Activated T-cell treated with anti-CD3 and anti-CD28 coated beads, Interleukin-2, amount 50 U/mL, for 48 hours (primary cell): ENCODE measurements at places on chromosomes 6 and 20.
A peak's percentile ranks its signal among the peaks of the same experiment; 100 is the strongest.

DNA sequence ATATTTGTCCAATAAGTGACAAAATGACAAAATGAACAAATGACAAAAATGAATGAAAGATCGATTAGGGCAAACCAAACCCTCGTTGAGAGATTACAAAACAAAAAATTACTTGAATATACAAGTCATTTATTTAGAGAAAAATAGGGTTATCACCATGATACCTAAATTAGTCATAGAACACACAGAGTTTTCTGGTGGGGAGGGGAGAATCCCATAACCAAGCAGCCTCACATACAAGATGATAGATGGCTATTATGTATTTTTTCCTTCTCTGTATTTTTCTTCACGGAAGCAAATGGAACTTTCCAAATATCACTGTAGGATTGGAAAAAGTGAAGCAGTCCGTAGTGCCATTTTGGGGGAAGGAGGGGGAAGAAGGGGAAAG lies 28.5 kb upstream of the BMP6 start:
- no peak for DNase-seq

- no peak for DNase-seq
Measured at GRCh38 chr6:18663011-18663410, 275.9 kb downstream of the RNF144B start.

- no peak for DNase-seq
Measured at GRCh38 chr6:156912431-156912830, 135.3 kb downstream of the ARID1B start.

DNA sequence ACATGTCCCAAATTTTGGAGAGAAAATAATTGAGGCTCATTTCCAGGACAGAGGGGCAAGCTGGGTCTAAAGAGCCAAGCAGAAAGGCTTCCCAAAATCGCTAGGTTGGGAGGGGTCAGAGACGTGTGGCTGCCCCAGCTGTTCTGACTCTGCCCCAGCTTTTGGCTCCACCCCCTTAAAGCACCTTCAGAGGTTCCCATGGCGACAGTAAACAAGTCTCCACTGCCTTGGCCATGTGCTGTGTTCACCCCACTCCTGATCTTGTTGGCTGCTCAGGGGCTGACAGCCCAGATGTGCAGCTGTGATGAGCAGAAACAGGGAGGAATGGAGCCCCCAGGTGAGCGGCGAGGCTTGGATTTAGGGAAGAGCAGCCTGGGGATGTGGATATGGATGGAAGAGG lies 72.8 kb upstream of the SPTLC3 start:
- no peak for DNase-seq

- no peak for DNase-seq
Measured at GRCh38 chr20:57525328-57526086, 567 bp upstream of the CTCFL start.

DNA sequence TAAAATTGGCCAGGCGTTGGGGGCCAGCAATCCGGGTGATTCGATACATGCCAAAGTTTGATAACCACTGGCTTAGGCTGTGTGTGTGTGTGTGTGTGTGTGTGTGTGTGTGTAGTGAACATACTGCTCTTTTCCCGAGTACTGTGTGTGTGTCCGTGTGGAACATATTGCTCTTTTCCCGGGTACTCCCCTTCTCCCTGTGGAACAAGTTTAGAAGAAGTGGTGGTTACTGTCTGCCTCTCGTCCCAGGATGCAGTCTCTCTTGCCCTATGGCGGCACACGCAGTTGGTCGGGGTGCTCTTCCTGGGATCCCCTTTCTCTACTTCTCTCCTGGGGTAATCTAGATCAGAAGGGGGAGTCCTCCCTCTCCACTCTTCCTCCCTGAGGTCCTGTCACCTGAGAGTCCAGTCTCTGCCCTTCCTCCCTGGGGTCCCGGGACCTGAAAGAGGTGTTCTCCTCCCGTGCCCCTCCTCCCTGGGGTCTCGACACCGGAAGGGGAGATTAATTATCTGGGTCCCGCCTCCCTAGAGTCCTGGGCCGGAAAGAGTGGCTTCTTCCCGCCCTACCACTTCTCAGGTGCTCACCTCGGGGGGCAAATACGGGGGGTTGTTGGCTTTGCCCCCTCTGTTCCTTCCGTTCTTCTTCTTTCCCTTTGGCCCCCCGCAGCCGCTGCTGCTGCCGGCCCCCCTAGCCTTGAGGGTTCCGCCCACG lies 516 bp downstream of the GTPBP2 start:
- DNase-seq = peak; percentile 72

DNA sequence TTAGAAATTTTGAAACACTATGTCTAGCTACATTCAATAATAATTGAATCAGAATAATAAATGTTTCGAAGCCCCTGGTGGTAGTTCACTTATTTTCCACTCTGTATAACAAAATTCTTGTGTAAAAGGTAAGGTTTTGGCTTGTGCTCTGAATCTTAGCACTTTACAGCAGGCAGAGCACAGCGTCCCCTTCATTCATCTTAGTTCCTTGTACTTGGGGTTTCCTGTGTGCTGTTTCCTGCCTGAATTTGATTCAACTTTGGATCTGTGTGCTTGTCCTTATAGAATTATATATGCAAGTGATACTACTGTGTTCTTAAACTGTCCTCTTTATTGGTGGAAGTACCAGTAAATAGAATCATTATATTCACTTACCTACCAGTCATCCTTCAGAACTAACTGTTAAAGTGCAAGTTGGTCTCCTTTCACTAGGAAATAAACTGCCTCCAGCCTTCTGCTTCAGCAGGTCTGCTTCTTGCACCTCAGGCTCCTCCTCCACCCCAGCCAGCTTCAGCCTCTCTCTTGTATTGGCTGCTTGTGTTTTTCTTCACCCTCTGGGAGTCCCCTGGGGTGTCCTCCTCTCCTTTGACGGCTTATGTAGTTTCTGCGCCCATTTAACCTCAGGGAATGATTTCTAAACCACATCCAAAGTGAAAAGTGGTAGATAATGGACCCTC lies 28.8 kb upstream of the TULP4 start:
- DNase-seq = no peak

DNA sequence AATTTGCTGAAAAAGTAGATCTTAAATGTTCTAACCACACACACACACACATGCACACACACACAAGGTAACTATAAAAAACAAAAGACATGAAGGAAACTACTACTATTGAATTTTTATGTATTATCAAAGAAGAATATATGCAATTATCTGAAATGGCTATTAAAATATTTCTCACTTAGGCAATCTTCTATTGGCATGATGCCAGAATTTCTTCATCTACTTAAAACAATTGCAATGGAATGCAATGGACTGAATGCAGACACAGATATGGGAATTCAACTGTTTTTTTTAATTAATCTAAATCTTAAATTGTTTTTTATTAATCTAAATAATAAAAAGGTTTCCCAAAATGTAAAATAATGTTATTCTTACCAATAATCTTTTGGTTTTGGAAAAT lies 152.6 kb upstream of the SMLR1 start:
- DNase-seq = no peak

- no peak for DNase-seq
Measured at GRCh38 chr20:23823621-23824324, 2.8 kb downstream of the CST2 start.
